CMK (cell line): ENCODE measurements at places on chromosomes 2 and 18.

DNA sequence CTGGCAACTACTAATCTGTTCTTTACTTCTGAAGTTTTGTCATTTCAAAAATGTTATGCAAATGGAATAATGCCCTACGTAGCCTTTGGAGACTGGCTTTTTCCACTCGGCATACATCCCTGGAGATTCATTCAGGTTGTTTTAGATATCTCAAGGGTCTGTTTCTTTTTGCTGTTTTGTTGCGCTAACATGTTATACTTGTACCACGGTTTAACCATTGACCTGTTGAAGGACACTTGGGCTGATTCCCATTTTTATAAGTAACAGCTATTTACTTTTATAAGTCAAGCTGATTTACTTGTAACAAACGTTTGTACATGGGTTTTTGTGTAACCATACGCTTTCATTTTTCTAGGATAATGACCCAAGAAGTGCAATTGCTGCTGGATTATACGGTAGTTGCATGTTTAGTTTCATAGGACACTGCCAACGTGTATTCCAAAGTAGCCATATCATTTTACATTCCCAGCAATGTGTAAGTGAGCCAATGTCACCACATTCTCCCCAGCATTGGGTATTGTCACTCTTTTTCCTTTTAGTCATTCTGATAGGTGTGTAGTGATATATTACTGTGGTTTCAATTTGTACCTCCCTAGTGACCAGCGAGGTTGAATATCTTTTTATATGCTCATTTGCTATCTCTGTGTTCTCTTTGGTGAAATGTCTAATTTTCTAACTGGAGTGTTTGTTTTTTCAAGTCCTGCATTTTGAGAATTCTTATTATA lies 36.5 kb upstream of the STAT4 start:
- no peak for DNase-seq

DNA sequence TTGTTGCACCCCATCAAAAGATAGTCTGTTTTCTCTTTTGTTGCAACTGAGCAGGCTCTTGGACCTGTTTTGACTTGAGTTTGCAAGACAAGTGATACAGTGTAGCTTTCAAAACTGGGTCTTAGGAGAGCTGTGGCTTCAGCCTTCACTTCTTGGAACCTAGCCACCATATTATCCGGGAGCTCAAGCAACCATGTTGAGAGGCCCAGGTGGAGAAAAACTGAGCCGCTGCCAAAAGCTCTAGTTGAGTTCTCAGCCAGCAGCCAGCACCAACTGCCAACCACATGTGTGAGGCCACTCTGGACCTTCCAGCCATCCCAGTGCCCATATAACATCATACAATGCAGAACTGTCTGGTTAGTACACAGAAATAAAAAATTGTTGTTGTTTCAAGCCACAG lies 5.4 kb downstream of the CACNB4 start:
- no peak for DNase-seq

- no peak for DNase-seq
Observed at GRCh38 chr2:105470979-105471378, 72.1 kb upstream of the FHL2 start.

GRCh38 chr2:196413821-196414274 lies 225.7 kb upstream of the CCDC150 start:
- no peak for DNase-seq

DNA sequence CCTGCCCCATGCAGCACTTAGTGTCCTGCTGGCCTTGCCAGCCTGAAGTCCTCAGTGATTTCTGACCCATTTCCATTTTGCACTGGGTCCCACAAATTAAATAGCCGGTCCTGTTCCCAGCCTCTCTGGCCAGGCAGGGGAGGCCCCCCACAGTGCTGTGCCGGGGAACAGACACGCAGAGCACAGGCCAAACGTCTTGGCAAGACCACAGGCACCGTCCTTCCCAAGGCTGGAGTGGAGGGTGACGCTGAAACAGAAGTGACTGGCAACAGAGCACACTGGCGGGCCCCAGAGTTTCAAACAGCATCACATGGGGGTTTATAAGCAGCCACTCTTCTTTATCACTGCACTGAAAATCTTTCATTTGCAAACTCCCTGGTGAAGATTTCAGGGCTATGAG lies 52.2 kb downstream of the EDAR start:
- DNase-seq = no peak

- DNase-seq = no peak
Observed at GRCh38 chr2:19336781-19337180, 21.6 kb downstream of the OSR1 start.
